CD4-positive, CD25-positive, alpha-beta regulatory T cell (primary cell): ENCODE measurements at places on chromosomes 7 and 10. TPM values are rescaled to one million over a fixed set of nuclear protein-coding genes. Genes with fewer than 3 reads are reported as not detected.

- DNase-seq, result no peak
These were observed 39.0 kb downstream of the SVIL start for GRCh38 chr10:29595636-29596225.

DNA sequence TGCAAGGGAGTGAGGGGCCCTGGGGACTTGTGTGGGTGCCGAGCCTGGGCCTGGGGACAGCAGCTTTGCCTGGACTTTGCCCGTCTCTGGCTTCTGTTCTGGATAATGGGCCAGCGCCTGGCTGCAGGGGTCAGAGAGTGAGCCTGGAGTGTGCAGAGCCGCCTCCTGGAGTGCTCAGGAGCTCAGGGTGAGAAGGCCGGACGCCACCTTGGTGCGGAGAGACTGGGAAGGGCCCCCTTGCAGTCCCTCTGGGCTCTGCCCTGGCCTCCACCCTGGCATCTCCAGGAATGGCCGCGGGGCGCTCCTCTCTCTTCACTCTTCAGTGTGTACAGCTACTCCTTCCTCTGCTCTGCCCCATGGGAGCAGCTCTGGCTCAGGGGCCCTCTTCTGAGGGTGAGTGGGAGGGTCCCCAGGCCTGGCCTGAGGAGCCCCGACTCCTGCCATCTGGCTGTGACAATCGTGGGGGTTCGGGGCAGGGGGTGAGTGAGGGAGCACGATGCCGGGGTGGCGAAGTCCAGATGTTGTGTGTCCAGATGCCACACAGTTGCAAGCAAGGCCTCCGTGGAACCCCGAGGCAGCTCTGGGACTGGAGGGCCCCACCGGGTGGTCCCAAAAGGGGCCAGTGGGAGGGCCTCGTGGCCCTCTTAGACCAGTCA lies 187.1 kb downstream of the DNAJB6 start:
- DNase-seq, result no peak

GRCh38 chr10:91444211-91445182 lies 34.4 kb downstream of the HECTD2 start:
- DNase-seq, result no peak

DNA sequence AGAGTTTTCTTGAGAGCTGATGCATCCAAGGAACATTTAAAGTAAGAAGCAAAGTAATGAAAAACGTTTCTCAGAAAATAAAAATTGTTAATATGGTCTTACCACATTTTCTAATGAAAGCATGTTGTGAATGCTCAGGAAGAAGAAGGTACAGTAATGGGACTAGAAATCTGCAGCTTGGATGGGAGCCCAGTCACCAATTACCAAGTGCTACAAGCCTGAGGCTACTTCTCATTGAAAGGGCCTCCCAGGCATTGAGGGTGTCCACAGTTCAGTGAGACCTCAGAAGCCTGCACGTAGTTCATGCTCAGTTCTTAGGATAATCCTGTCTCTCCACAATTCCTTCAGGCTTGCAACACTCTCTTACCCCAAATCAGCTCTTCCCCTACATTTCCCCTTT lies 17.6 kb downstream of the PTN start:
- DNase-seq, result no peak

GRCh38 chr10:24690961-24691512 lies 32.6 kb downstream of the ARHGAP21 start:
- no peak for DNase-seq

DNA sequence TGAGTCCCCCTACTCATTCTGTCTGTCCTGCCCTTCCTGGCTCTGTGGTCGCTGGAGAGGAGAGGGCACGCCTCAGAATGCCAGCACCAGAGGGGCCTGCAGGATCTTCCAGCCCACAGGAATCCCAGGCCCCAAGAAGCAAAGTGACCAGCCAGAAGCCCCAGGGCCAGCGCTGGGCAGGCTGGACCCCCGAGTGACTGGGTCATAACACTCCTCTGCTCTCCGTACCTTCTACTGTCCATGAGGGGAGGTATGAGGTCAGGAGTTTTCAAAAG lies 102.6 kb upstream of the GPR26 start:
- no peak for DNase-seq

The RAMP3 gene
- polyA plus RNA-seq, result not detected

DNA sequence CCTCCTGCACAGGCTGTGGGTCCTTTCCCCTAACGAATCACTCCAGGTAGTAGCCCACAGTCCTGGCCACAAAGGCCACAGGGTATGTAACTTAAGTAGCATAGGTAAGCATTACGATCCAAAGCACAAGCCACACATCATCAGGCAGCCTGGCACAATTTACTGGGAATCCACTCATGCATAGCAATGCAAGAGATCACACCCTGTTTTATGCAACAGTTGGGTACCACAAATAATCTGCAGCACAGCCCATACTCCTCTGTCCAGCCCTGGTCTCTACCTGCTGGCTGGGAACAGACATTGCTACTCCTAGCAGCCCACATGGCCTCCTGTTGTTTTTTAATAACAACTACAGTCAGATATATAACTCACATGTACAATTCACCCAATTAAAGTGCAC lies 34.3 kb downstream of the SRPK2 start:
- DNase-seq, result no peak

DNA sequence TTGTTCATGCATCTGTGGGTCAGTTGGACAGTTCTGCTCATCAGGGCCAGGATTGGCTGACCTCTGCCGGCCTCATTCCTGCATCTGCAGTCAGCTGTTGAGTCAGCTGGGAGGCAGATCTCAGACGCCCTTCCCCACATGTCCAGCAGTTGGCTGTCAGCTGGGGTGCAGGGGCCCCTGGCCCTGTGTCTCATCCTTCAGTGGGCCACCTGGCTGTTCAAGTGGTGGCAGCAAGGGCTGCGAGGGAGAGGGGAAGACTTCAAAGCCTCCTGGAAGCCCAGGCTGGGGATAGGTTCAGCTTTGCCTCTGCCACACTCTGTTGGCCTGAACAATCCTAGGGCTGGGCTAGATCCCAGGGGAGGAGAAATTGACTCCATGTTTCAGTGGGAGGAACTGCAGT lies 33.2 kb downstream of the TACR2 start:
- DNase-seq, result no peak

GRCh38 chr10:73786512-73786885 lies 1.1 kb downstream of the ZSWIM8 start:
- no peak for DNase-seq

DNA sequence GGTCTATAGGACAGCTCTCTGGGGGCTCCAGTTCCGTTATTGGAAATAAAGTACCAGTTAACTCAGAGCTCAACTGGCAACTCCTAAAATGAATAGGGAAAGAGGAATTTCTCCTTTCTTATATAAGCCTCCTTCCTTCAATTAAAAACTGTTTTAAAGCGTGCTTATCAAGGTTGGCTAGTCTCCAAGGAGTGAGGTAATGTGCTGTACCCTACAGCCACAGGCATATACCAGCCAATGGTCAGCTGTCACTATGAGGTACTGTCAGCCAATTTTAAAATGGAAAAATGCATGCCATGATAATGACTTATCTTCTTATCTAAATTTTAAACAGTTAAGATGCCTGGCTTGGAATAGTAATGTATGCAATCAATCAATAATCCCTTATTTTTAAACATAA lies 76.2 kb downstream of the PLCE1 start:
- no peak for DNase-seq

The GRID2IP gene
- 0.10 TPM for polyA plus RNA-seq

The NEUROG3 gene
- not detected for polyA plus RNA-seq

The SRI gene
- polyA plus RNA-seq, result 229 TPM

GRCh38 chr10:5968037-5968680 lies 9.2 kb downstream of the IL15RA start:
- no peak for DNase-seq

DNA sequence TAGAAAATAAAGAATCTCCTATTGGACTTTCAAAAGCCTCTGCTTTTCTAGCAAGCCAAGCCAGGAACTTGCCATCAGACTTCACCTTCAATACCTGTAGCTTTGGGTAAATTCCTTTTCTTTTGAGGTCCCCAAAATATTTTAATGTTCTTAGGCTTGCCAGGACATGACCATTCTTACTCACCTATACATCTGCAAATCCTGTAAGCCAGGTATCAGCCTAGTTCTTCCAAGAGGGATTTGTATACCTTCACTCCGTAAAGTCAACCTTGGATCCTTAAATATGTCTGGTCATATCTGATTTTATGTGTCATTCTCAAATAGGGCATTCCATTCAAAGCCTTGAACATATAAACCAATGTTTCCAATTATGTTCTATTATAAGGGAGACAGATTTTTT lies 210.6 kb upstream of the CELF2 start:
- DNase-seq, result no peak

DNA sequence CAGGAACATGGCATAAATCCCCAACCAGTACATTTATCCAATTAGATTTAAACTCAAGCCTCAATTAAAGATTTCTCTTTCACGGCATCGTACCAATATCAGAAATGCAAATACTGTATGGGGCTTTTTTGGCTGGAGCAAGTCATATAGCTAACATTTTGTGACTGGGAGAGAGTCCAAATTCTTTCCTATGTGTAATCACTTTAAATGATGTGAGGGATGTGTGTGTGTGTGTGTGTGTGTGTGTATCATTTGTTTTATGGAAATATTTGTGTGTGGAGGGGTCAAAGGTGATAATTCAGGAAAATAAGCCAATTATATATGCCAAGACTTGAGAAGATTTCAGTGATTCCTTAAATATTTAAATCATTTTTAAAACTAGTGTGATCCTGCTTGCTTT lies 196.6 kb downstream of the TRIL start:
- no peak for DNase-seq

DNA sequence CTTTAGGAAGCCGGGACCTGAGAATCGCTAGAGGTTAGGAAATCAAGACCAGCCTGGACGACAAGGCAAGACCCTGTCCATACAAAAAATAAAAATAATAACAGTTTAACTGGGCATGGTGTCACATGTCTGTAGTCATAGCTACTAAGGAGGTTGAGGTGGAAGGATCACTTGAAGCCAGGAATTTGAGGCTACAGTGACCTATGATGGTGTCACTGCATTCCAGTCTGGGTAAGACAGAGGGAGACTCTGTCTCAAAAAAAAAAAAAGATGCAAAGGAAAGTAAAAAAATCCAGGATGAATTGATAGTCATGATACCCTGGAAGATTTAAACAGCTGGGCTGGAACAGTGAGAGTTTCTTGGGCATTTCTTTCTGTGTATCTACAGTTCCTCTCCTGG lies 463.2 kb downstream of the GALNT17 start:
- DNase-seq, result no peak

- no peak for DNase-seq
These were observed 177.1 kb upstream of the PTER start for GRCh38 chr10:16259726-16260125.

- no peak for DNase-seq
These were observed 8.4 kb upstream of the ZNF853 start for GRCh38 chr7:6606866-6607583.

GRCh38 chr10:50467209-50467608 lies 156.5 kb downstream of the SGMS1 start:
- DNase-seq, result no peak
